GM23338 (cell line): ENCODE measurements at places on chromosomes 5 and 9. TPM values are rescaled to one million over a fixed set of nuclear protein-coding genes. Genes with fewer than 3 reads are reported as not detected.

DNA sequence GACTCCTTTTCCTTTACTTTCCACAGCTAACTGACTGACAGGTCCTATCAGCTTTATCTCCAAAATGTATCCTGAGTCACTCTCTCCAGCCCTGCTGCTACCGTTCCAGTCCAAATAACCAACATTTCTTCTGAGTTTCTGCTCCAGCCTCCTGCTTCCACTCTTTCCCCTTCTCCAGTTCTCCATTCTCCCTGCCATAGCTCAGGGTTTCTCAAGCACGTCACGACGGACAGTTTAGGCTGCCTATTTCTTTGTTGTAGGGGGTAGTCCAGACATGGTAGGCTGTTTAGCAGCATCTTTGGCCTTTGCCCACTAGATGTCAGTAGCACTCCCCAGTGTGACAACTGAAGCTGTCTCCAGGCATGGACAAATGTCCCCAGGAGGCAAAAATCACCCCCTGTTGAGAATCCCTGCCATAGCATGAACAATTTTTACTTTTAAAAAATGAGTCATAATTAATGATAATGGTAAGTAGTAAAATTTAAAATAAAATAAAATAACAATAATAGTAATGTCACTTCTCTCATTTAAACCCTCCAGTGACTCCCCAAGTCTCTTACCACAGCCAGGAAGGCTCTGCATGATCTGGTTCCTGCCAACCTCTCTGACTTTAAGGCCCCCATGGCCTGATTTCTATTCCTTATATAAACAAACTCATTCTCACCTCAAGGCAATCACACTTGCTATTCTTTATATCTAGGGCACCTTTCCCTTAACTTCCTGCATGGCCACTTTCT, 105.4 kb upstream of the FER start:
- DNase-seq = peak; percentile 84

DNA sequence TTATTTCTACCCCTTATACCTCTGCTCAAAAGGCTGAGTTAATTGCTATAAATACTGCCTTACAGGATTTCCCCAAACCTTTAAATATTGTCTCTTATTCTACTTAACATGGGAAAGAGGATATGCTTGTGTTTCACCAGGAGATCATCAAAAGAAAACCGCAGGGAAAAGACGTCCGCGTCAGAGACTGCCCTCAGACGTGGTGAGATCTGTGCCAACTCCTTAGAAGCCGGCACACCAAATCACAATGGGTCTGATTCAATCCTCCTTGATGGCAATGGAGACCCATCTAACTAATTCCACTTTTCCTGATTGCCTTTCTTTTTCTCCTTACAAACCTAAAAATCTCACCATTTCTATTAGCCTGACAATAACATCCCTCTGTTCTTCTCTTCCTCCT, 55.0 kb downstream of the SH3PXD2B start:
- DNase-seq = no peak

DNA sequence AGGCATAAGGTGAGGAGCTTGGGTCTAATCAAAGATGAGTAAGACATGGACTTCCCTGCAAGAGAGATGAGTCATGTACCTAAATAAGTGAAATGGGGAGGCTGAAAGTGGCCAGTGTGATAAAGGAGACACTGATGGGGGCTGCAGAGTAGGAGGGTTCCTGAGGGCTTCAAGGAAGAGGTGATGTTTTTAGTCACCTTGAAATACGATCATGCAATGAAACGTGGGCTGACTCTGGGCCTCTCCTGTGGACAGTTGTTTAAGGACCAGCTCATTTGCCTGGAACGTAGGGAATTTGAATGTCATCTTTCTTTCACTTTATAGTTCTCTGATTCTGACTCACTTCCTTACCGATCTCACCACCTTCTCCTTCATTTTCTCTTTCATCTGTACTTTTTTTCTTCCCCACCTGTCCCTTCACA, 49.6 kb upstream of the CPLX2 start:
- DNase-seq = no peak

DNA sequence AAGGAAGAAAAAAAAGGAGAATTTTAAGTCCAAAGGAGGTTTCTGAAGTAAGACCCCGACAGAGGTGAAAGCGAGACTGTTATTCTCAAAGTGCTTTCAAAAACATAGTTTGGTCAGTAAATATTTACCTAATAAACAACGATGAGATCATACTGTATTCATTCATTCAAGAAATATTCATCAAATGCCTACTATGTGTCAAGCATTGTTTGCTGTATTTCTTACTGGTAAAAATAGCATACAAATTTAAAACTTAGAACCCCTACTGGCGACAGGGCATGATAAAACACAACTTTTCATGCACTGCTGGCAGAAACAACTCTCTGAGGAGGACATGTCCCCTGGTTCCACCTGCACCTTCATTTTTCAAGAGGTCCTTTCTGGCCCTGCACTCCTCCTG, 190.7 kb downstream of the CDK5RAP2 start:
- no peak for DNase-seq

Gene ST8SIA4
- 0.28 and 1.3 TPM in 2 replicates for total RNA-seq

- no peak for DNase-seq
Measured at GRCh38 chr5:124842725-124843595, 96.5 kb upstream of the ZNF608 start.
